ENCODE measurements at places on chromosomes 4 and X.

GRCh38 chr4:3486541-3487540 is 23.7 kb downstream of the DOK7 start:
- DNase-seq, result no peak

DNA sequence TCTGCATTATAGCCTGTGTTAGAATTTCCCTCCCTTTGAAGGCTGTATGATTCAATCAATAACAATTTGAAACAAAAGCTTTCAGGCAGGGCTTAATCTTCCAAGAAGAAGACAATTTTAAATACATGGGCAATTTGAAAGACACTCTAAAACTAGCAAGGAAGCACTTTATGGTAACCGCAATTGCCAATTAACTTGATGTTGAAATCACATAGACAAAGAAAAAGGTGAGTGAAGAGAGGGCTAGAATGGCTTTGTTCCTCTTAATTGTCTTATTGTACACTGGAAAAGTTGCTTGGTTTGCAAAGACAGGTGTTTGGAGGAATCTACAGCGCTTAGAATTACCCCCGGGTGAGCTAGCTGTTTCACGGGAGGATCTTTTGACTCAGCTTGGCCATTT is 74.4 kb upstream of the PRKX start:
- no peak for DNase-seq

- no peak for DNase-seq
Observed at GRCh38 chrX:413322-414201, 26.9 kb upstream of the PPP2R3B start.

DNA sequence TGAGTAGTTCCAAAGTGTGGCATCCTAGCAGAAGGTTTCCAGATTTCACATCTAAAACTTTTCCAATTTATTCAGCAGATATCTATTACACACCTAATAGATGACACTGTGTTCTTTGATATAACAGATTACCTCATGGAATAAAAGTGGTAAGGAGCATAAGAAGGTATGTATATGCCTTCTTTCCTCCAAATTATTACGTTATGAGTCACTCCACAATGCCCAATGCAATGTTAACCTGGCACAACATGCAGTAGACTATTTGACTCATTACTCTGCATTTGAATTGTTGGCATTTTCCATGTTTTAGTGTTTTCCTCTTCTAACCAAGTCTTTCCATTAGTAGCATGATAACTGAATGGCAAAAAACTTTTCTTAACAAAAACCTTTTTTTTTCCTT is 383.6 kb downstream of the ADGRL3 start:
- DNase-seq, result no peak

DNA sequence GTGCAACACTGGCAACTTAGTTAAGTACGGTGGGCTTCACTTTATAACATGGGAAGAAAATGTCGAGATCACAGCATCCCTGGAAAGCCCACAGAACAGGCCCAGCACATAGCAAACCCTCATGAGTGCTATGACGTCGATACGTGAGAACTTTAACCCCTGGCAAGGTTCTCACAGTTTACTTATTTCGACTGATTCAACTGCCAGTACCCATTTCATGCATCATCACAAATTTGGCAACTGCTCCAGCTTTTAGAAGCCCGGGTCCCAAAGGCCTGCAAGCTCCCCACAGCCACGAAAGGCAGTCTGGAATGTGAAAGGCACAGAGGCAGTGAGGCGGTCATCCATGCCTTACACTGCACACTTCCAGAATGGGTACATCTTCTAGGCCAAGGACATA is 41.2 kb downstream of the RELL1 start:
- DNase-seq, result no peak

All from CD4-positive, alpha-beta T cell treated with Interleukin-15 for 4 hours (primary cell).